Cardiac atrium fibroblast (primary cell): ENCODE measurements at places on chromosomes 2 and 18. TPM values are rescaled to one million over a fixed set of nuclear protein-coding genes. Genes with fewer than 3 reads are reported as not detected.

RRM2 gene
- 13.8 and 15.0 TPM in 2 replicates for total RNA-seq

SERPINB12 gene
- not detected in 2 replicates for total RNA-seq

WDR33 gene
- 13.3 and 13.5 TPM in 2 replicates for total RNA-seq

ZC3H15 gene
- 34.7 and 37.7 TPM in 2 replicates for total RNA-seq

CYP27C1 gene
- 0.36 TPM in 1 of 2 replicates, not detected in the other for total RNA-seq

ZNF396 gene
- 0.32 and 0.54 TPM in 2 replicates for total RNA-seq

CRYBA2 gene
- not detected in 2 replicates for total RNA-seq

SLC25A12 gene
- total RNA-seq, result 9.0 and 17.5 TPM in 2 replicates

CHRND gene
- total RNA-seq, result not detected in 2 replicates

ALLC gene
- total RNA-seq, result not detected in 2 replicates

POMC gene
- 0.18 and 2.8 TPM in 2 replicates for total RNA-seq

TGFA gene
- total RNA-seq, result not detected in 2 replicates

MPP4 gene
- 0.97 and 1.3 TPM in 2 replicates for total RNA-seq

KANSL1L gene
- total RNA-seq, result 4.3 and 5.5 TPM in 2 replicates

PCARE gene
- total RNA-seq, result not detected in 2 replicates

MFSD2B gene
- 0.32 TPM in 1 of 2 replicates, not detected in the other for total RNA-seq

RFTN2 gene
- total RNA-seq, result 0.72 and 5.0 TPM in 2 replicates

EMILIN1 gene
- total RNA-seq, result 273 and 388 TPM in 2 replicates

SLC30A3 gene
- not detected in 2 replicates for total RNA-seq

SCN3A gene
- total RNA-seq, result under 0.01 TPM in 1 of 2 replicates, not detected in the other

MITD1 gene
- 13.8 and 15.5 TPM in 2 replicates for total RNA-seq

CHN1 gene
- total RNA-seq, result 3.1 and 9.2 TPM in 2 replicates

RAB11FIP5 gene
- total RNA-seq, result 33.2 and 40.7 TPM in 2 replicates

RPS27A gene
- total RNA-seq, result 1,586 and 1,702 TPM in 2 replicates
